ENCODE measurements at places on chromosomes 3 and 15. TPM values are rescaled to one million over a fixed set of nuclear protein-coding genes. Genes with fewer than 3 reads are reported as not detected.

The ALG3 gene
- 38.7 TPM for polyA plus RNA-seq

The MESP1 gene
- 0.72 TPM for polyA plus RNA-seq

The ROPN1B gene
- polyA plus RNA-seq: 1.2 TPM

The MESP2 gene
- 0.80 TPM for polyA plus RNA-seq

The STAB1 gene
- polyA plus RNA-seq: 31.3 TPM

The DVL3 gene
- 80.2 TPM for polyA plus RNA-seq

The ERC2 gene
- polyA plus RNA-seq: 3.4 TPM

The NOX5 gene
- 0.89 TPM for polyA plus RNA-seq

The C15orf39 gene
- 8.9 TPM for polyA plus RNA-seq

The PRSS50 gene
- 2.0 TPM for polyA plus RNA-seq

The HRH1 gene
- 2.6 TPM for polyA plus RNA-seq

The LSM3 gene
- polyA plus RNA-seq: 19.5 TPM

The FETUB gene
- not detected for polyA plus RNA-seq

The RTP3 gene
- polyA plus RNA-seq: not detected

The ALG1L2 gene
- polyA plus RNA-seq: 1.6 TPM

GRCh38 chr3:49727924-49728361 is 4.2 kb upstream of the GMPPB start:
- no peak for DNase-seq

GRCh38 chr15:48507416-48508065 is 138.0 kb downstream of the FBN1 start:
- DNase-seq: no peak

DNA sequence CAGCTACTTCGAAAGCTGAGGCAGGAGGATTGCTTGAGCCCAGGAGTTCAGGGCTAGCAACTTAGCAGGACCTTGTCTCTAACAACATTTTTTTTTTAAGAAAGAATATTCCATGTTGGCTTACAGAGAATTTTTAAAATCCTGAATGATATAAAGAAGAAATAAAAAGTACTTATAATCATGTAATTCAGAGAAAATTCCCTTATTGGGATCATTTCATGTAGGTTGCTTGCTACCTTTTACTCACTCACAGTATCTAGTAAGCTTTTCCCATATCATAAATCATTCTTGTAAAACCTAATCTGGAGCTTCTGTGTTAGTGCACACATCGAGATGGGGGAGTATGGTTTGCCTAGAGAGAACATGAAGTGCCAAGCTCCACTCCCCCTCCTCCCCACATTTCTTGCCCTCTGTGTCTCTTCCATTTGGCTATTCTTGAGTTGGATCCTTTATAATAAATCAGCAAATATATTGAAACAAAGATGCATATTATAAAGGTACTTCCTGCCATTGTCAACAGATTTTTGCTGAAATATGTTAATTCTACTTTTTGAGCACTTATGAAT is 13.6 kb downstream of the TF start:
- no peak for DNase-seq

DNA sequence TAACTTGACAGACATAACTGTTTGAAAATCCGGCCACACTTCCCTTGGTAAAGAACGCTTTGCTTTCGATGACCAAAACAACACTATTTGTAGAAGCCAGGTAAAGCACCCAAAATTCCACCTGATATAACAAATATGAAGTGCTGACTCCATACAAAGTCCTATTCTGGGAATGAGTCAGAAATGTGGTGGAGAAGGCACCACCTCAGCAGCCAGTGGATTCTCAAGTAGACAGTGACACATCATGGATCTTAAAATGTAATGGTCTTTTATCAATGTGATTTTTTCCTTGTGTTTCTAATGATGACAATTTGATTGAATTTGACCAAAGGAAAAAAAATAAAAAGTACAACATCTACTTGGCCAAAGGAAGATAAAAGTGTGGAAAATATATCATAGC is 135.0 kb upstream of the WNT5A start:
- no peak for DNase-seq

GRCh38 chr3:64604313-64604712 is 83.5 kb downstream of the ADAMTS9 start:
- DNase-seq: no peak

DNA sequence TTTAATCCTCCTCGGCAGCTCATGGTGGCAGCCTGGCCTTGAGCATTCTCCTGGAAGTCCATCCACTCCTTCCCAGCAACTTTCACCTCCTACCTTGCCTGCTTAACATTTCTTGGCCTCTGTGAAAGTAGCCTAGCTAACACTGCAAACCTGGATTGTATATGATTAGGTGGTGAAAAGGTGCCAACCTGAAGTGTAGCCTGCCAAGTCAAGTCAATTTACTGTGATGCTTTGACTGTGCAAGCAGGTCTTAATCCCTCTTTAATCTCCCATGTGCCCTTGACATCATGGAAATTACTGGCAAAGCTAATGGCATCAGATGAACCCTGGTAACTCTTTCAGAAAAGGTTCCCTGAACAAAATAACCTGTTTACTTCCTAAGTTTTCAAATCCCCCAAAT is 169.7 kb upstream of the NR2F2 start:
- DNase-seq: no peak

- no peak for DNase-seq
These were observed at the start of gene CCDC71 for GRCh38 chr3:49165771-49166751. CCDC71 (minus strand) TSS chr3:49166331; CDS start chr3:49164208, 2,123 bp downstream.

GRCh38 chr3:122679882-122680474 is 661 bp upstream of the PARP14 start:
- no peak for DNase-seq

DNA sequence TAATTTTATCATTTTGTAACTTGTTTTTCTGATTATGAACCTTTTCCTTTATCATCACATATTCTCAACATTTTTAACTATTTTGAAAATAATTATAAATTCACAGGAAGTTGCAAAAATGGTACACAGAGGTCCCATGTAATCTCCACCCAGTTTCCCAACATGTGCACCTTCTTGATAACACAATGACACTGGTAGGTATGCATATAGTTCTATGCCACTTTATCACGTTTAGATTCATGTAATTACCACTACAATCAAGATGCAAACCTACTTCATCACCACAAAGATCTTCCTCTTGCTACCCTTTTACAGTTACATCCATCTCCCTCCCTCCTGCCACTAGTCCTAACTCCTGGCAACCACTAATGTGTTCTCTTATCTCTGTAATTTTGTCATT is 413.9 kb downstream of the SHQ1 start:
- DNase-seq: no peak

DNA sequence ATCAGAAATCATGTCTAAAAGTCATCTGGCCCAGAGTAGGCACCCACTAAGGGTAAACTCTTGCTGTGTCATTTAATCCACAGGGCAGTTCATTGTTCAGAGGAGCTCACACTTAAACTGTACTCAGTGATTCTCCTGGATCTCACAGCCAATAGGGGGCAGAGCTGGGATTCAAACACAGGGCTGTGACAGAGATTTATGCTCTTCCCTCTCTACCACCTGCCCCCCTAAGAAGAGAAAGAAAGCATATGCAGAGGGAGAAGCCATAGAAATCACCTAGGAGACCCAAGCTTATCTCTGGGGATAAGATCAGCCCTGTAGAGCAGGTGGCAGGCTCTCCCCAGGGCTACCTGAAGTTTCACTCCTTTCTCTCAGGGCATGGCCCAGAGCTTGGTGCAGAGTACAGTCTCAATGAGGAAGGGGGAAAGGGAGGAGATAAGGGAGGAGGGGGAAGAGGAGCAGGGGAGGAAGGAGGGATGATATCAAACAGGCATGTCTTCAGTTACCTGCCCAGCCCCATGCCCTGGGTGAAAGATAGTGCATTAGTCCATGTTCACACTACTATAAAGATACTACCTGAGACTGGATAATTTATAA is 51.8 kb upstream of the ADPGK start:
- no peak for DNase-seq

DNA sequence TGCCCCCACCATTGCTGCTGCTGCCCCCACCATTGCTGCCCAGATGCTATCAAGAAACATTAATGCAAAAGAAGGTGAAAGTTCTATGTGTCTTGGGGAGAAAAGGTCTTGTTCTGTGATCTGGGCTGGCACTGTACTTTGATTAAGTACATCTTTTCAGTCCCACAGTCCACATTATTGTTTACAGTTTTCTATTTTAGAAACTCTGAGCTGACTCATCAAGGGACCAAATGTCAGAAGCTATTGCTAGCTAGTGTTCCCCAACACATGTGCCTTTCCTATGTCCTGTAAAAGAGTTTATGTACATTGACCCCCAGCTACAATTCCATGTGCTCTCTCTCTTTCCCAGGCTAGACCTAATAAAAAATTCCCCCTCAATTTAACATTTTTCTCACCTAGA is 264.7 kb upstream of the NECTIN3 start:
- no peak for DNase-seq

Data from right renal pelvis (tissue), 4 donors.